T-cell (primary cell): ENCODE measurements at places on chromosomes 1 and 21.

DNA sequence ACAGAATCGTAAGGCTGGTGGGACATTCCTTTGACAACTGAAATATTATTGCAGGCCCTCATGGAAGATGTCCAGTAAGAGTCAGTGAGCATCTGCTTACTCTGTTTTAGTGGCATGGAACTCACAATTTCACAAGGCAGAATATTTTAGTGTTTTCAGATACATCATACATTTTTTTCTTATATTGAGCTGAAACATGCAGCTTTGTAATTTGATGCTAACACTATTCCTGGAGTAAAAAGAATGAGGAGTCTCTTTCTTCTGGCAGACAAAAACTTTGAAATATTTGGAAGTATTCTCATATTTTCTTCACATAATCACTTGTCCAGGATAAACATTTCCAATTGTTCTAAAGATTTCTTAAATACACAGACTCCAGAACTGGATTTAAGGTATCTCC, 17.7 kb downstream of the CLDN17 start:
- DNase-seq = no peak

GRCh38 chr1:19800076-19800804, 524 bp upstream of the TMCO4 start:
- peak; percentile 38 for DNase-seq

- DNase-seq = no peak
Observed at GRCh38 chr1:154833841-154834240, 36.2 kb downstream of the KCNN3 start.

DNA sequence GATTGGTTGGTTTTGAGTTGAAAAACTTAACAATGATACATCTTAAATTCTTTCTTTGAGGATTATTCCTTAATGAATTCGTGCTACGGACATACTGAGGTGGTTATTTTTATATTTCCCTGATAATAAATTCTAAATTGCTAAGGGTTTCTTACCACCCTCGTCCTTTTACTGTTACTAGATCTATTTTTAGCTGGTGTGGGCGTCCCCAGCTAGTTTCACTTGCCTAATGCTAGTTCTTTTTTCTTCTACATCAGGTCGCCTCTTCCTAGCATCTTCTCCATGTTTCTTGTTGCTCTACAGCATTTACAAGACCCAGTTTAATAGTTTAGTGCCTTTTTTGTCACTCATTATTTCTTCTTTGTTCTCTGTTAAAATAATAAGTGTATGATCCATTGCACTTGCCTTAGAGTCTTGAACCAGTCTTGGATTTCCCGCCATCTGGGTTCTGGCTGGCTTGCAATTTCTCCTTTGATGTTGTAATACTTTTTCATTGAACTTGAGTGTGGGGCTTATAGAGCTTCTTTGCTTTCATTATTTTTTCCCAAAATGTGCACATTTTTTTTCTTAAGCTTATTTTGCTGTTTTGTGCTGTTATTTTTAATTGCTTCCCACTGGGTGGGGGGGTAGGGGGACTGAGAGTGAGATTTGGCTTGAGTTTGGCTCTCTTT, 677 bp upstream of the HSD11B1 start:
- DNase-seq = no peak

GRCh38 chr1:230824551-230824918, 43.8 kb downstream of the C1orf198 start:
- DNase-seq = no peak

DNA sequence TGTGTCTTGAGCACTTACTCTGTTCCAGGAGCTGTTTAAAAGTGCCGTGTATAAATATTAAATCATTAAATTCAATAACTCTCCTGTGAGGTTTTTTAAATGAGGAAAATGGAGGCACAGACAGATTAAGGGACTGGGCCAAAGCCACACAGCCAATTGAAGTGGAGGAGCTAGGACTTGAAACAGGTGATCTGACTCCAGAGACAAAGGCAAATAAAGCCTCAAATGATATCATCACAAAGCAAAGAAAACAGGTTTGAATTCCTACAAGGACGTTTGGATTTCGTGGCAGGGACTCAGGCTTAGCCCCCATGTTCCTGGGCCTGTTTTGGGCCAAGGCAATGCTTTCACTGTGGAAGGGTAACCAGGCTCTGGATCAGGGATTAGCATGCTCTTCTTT, 45.2 kb upstream of the DMBX1 start:
- DNase-seq = no peak

GRCh38 chr1:109267743-109268300, 15.1 kb downstream of the PSRC1 start:
- DNase-seq = no peak

DNA sequence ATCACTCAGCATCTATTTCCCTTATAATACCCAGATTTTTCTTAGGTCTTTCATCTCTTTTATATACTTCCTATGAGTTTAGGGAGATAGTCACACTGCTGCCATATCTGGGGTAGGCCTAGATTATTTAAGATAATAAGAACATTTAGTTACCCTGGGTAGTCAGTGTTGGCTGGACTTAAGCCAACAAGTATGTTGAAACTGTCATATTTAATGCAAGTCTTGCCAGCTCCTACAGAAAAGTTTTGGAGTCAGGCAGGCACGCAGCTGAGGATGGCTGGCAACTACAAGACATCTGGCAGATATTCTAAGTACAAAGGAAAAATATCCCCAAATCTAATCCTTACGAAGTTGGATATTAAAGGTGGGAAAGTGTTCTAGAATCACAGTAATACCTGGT, 19.2 kb upstream of the DEPDC1 start:
- DNase-seq = no peak

- no peak for DNase-seq
Observed at GRCh38 chr1:206823727-206824126, 41.7 kb upstream of the IL20 start.

DNA sequence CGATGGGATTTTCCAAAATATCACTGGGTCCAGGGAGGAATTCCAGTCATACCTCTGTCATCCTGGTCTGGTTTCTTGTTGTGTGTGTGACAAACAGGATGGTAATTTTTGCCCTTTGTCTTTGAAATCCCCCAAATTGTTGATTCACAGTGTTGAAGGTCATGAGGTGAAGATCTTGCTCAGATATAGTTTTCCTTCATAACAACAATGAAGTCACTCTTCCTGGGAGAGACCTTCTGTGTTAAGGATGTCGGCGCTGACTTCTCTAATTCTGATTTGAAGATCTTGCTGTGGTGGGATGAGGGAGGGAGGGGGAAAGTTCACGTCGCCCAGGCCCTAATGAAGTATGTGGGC, 32.2 kb upstream of the MPZL1 start:
- no peak for DNase-seq

DNA sequence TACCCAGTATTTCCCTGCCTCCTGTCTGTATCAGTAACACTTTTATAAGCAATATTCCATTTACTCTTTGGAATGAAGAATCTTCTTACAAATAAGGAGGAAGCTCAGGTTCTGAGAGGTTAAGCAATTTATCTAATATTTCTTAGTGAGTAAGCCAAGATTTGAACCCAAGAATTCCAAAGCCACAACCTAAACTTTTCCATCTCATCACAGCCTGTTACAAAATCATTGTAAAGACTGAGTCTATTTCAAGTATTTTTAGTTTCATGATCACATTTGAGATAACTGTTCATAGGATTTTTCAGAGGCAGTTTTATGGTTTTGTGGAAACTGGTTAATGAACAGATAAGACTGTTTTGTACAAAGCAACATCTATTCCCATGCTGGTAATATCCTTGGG, 29.8 kb upstream of the HHAT start:
- DNase-seq = no peak

DNA sequence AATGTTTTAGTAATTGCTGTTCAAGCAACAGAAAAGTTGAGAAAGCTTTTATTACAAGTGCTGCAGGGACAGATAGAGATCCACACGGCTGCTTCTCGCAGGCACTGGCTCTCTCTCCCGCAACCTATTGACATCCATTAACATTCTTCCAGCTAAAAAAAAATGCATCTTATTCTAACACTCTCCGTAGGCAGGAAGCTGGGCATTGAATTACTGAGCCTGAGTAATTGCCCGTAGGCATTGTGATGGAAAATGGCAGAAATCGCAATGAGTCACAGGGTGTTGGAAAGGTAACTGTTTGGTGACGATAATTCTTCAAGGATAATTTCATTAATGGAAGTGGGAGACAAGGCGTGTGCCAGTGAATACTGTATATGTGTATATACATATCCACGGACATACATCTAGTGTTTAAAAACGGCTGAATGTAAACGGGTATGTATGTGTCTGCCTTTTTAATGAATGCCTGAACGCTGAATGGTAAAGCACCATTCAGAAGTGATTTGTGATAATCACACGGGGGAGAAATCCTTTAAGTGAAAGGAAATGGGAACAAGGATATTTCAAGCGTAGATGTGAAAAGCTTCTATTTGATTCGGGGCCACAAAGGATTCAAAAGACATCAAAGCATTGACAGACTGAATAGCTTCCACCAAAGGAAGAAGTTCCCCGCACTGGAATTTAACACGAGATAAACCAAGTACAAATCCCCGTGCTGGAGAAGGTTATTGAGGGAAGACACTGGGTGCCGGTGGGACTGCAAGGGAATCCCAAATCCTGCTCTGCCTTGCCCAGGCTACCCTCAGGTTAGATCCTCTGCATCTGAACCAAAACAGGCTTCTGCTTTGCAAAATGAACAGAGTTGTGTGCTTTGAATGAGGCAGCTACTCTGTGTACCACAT, 567.2 kb downstream of the NPHP4 start:
- no peak for DNase-seq

DNA sequence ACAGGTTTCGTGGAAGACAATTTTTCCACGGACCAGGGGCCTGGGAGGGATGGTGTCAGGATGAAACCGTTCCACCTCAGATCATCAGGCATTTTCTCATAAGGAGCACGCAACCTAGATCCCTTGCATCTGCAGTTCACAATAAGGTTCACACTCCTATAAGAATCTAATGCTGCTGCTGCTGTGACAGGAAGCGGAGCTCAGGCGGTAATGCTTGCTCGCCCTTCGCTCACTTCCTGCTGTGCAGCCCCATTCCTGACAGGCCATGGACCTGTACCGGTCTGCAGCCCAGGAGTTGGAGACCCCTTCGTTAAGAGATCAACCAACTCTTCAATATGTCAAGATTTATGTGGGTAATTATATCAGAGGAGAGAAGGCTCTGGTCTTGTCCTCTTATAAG, 3.3 kb upstream of the DHX9 start:
- DNase-seq = no peak

DNA sequence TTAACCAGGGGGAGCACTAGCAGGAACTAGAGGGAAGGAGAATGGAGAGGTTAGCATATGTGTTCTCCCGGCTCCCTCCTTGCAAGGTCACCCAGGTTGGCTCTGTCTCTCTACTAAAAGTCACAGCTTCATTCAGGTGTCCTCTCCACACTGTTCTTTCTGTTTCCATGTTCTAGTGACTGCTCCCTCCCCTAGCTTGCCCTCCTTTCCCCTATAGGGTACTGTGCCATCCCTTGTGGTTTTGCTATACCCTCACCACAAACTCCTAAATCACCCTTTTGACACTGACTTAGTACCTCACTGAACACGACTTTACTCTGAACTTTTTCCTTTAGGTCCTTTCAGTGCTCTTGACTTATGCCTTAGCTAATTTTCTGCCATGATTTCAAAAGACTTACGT, 389.3 kb downstream of the ST6GALNAC3 start:
- DNase-seq = no peak

GRCh38 chr1:89907727-89908212, 86.9 kb downstream of the LRRC8D start:
- DNase-seq = no peak

DNA sequence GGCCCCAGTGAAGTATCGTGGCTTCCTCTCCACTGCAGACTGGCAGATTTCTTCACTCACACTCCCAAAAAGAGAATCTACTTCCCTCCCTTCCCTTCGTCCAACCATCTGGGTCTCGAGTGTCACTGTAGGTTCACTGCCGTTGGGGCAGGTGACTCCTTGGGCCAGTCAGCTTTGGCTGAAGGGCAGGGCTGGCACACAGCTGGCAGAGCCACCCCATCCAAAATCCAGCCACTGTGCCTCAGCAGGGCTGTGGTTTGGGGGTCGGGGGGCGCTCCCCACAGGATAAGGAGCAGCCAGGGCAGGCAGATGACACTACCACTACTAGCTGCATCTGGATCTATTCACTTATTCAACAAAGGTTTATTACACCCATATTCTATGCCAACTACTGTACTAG, 9.8 kb downstream of the PINK1 start:
- DNase-seq = no peak

GRCh38 chr1:8598060-8598724, 219.2 kb downstream of the RERE start:
- DNase-seq = no peak

- DNase-seq = no peak
Observed at GRCh38 chr1:50841791-50842387, 118.2 kb downstream of the FAF1 start.

DNA sequence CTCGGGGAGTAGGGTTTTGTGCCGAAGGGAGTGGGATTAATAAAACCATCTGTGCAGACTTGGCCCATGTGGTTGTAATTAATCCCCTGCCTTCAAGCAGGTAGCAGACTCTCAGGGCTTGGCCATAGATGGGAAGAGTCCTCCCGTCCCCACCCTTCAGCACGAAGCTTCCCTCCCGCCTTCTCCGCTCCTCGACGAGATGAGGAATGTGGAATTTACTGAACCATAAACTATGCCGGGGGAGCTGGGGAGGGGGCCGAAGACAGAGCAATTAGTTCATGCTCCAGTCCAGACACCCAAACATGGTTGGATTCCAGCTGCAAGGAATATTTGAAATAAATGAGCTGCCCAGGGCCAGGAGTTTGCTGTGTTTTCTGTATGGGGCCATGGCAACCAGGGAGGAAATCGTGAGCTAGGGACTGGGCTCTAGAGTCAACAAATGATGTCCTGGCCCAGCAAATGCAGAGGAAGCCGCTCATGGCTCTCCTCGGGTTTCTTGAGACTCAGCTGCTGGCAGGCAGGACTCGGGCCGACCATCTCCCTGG, 78.8 kb downstream of the SPSB1 start:
- no peak for DNase-seq

DNA sequence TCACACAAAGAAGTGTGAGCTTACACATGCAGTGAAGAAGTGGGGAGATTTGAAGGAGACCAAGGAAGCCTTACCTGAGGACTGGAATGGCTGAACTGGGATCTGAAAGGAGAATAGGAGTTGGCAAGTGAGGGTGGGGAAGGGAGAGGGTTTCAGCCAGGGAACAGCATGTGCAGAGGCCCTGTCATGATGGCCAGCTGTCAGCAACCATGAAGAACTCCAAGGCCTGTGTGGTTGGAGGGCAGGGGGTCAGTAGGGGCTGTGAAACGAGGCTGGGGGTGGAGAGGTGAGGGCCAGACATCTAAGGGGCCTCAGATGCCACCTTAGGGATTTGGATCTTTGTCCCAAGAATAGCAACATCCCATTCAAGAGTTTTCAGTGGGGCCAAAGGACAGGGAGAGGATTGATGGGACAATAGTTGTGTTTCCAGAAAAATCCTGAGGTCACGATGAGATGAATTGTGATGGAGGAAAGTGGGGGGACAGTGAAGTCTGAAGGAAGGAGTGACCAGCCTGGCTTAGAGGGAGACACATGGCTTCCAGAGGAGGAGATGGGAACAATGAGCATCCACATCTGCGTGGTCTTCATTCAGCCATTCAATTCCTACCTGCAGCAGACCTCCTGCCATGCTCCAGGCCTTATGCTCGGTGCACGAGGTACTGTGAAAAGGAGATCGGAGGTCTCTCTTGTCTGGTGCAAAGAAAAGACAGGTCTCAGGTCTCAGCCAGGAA, 187.6 kb downstream of the MATN1 start:
- DNase-seq = no peak

GRCh38 chr1:236733653-236734052, 47.4 kb downstream of the ACTN2 start:
- DNase-seq = no peak
